ENCODE measurements at places on chromosomes 12 and 14.

- DNase-seq = no peak
These were observed 24.6 kb downstream of the NIN start for GRCh38 chr14:50806241-50806933.

- DNase-seq = no peak
These were observed 9.8 kb upstream of the BDKRB2 start for GRCh38 chr14:96194657-96195431.

GRCh38 chr12:49314811-49315210 is 8.2 kb upstream of the TROAP start:
- DNase-seq = no peak

DNA sequence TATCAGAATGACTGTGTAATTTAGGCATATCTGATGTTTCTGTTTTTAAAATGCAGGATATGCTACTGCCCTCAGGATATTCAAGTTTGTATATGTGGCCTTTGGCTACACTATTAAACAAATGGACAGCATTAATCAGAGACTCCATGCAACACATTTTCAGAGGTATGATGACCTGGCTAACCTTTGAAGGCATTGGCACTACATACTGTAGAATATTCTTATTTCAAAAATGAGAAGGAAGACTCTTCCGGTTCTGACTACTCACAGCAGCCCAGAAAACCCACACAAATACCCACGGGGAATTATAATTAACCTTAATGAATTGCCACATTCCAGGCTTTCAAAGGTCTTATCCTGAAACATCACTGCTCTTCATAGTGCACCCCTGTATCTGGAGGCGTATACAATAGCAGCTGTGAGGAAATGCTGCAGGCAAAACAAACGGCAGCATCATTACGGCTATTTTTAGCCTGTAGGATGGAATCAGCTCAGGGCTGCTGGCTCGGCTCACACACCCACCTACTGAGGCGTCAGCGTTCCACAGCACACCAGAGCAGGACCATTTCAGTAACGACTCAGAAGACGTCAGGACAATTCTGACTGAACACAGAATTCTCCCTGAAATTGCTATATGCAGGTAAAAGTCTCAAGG is 648.5 kb downstream of the RPS29 start:
- DNase-seq = no peak

DNA sequence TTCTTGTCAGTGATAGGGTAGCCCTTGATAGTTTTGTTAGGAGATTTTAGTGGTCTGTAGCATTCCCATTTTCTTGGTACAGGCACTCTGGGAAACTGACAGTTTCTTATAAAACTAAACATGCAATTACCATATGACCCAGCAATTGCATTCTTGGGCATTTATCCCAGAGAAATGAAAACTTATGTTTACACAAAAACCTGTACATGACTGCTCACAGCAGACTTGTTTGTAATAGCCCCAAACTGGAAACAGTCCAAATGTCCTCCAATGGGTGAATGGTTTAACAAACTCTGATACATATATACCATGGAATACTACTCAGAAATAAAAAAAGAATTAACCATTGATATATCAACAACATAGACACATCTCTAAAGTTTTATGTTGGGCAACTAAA is 75.5 kb downstream of the BORCS5 start:
- DNase-seq = no peak

GRCh38 chr12:79881351-79881750 is 53.5 kb downstream of the PPP1R12A start:
- DNase-seq = no peak
